ENCODE measurements at places on chromosomes 3 and 15. TPM values are rescaled to one million over a fixed set of nuclear protein-coding genes. Genes with fewer than 3 reads are reported as not detected.

DNA sequence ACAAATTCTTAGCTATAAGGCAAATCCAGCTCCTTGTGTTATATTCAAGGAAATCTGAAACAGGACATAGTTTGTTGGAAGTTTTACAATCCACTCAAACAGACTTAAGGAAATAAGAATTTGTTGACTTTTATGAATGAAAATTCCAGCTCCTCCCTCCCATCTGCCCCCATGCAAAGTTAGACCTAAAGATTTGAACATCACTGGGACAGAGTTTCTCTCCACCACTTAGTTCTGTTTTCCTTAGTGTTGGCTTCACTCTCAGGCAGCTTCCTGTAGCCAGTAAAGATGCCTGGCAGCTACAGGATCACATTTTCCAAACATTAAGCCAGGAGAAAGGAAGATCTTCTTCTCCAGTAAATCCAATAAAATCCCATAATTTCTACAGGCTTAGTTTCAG, 265.0 kb downstream of the TAFA4 start:
- DNase-seq: no peak

Gene RTP1
- not detected for total RNA-seq

Gene TNK2
- total RNA-seq: 72.3 TPM

DNA sequence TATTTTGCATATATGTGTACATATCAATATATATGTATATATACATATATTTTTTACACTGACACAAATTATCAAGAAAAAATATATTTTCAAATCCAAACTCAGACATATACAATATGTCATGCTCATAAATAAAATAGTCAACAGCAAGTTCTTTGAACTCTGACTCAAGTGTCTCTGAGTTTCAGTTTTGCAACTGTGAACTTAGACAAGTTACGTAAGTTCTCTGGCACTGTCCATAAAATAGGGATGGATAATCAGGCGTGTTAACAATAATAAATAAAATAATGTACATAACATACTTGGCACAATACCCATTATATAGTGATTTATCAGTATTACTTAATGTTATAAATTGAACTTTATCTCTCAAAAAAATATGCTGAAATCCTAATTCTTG, 12.1 kb upstream of the XRN1 start:
- no peak for DNase-seq
